Muscle of arm (tissue), 14 donors: ENCODE measurements at places on chromosomes 2 and 18. TPM values are rescaled to one million over a fixed set of nuclear protein-coding genes. Genes with fewer than 3 reads are reported as not detected.
A peak's percentile ranks its signal among the peaks of the same experiment; 100 is the strongest.

The PTPRN gene
- polyA plus RNA-seq, result 0.28 TPM

GRCh38 chr18:32280911-32281310 lies 91.1 kb downstream of the MEP1B start:
- no peak for DNase-seq

GRCh38 chr2:42385225-42385624 lies 24.2 kb upstream of the COX7A2L start:
- DNase-seq, result no peak

The AKAIN1 gene
- polyA plus RNA-seq, result not detected

GRCh38 chr2:218816561-218817011 lies 15.0 kb downstream of the PRKAG3 start:
- no peak for DNase-seq

GRCh38 chr18:49764032-49764431 lies 49.3 kb downstream of the ACAA2 start:
- no peak for DNase-seq

The IGFBP2 gene
- 148 TPM for polyA plus RNA-seq

DNA sequence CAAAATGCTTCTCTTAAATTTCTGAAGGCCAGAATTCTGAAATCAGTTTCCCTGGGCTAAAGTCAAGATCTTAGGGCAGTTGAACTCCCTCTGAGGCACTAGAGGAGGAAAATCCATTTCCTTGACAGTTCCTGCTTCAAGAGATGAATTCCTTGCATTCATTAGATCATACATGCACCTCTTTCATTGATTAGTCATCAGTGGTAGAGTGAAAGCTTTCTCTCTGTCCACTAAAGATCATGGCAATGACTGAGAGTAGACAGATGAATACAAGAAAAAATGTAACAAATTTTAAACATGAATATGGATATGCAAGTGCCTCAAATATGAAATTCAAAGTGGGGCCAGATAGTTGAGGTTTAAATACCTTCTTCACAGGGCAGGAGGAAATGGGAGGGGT lies 693.4 kb upstream of the TMEFF2 start:
- DNase-seq, result no peak

DNA sequence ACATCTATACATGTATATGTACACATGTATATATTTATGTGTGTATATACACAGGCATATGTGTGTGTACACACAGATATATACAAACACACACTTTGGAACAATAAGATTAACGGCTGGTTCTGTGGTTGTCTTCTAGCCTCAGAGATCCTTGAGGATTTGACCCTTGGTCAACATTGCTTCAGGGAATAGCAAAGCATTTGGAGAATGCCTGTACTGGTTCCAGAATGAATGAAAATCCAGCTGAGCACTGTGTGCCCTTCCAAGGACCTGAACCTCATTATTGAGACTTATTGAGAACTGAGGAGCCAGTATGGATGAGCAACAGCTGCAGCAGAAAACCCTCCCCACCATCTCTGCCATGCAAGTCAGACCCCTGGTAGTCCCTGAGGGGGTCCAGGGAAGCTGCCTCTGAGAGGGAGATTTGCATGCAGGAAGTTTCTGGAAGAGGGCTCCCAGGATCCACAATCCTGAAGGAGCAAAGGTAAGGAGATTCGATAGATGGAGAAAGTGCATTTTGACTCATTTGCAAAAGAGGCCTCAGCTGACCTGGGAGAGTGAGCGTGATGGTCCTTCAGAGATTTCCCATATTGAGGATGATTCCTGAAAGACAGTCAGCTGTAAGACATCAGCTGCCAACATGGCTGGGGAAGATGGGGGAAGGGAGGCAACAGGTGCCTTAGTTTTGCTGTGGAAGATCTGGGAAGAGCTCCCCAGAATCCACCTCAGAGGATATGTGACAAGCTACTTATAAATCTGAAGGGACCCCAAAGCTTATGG lies 166.6 kb upstream of the NCKAP5 start:
- DNase-seq, result no peak

The ASPRV1 gene
- polyA plus RNA-seq, result 4.6 TPM

GRCh38 chr2:111704246-111704645 lies 179.7 kb downstream of the ANAPC1 start:
- no peak for DNase-seq

DNA sequence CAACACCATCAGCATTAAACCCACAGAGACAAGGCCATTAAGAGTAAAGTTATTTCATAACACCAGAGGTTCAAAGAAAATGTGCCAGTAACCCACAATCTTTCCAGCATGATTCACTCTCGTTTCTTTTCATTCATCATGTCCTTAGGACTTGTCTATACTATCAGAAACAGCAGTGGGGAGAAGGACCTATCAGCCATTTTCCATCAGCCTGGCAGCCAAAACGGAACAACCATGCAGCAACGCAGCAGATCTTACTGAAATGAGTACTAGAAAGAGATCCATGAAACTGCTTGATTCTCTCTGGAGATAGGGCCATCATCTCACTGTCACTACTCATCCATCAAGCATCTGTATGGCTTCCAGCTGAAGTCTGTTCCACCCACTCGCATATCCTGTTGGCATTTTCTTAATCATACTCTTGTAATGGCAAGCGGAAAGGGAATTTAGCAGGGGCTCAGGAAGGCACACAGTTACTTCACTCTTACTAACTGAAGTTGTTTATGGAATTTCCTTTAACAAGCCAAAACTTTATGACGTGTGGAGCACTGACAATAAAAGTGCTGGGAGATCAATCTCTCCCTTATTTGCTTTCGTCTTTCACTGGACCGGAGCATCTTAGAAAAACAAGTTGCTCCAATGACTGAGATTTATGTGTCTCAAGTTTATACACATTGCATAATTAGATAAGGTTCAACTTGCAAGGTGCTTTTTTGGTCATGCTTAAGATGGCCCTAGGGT lies 69.7 kb downstream of the EPHA4 start:
- no peak for DNase-seq

DNA sequence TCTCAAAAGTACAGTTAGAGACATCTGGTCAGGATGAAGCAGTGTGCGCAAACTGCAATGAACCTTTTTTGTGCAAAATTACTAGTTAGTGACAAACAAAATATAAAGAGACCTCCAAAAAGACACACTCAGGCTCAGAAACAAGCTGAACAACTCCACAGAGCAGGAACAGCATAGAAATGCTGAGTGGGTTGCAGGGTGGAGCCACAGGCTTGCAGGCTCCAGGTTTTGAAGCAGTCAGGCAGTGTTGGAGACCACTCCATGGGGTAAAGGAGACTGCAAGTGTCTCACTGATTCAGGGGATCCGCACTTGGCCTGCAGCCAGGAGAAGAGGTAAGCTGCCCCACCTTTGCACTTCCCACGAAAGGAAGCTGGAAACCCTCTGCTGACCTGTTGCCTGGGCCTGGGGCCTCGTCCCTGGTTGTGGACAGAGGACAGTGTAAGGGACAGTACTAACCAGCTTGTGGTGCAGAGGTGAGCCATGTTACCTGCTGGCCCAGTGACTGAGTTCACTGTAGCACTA lies 36.4 kb downstream of the CFAP221 start:
- DNase-seq, result no peak

The NTSR2 gene
- not detected for polyA plus RNA-seq

- DNase-seq, result no peak
Measured at GRCh38 chr2:220781622-220782241, 790.4 kb downstream of the EPHA4 start.

GRCh38 chr2:234290671-234291070 lies 206.2 kb downstream of the ARL4C start:
- no peak for DNase-seq

The LAMA3 gene
- 3.8 TPM for polyA plus RNA-seq

DNA sequence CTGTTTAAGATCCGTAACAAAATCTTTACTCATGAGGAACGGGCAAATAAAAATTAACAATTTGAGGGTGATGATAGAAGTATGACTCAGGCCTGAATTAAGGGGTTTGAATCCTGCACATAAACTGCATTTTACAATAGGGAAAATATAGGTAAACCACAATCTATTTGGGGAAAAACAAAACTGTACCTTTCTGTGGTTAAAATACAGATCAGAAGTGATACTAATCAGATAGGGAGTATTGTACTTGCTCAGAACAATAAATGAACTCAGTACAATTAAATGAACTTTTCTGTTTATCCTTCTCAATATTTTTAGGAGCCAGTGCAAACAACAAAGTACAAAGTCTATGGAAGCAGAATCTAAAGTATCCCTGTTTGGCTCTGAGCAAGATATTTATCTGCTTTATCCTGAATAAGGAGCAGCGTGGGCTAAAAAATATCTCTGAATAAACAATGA lies 287.3 kb downstream of the ZNF385B start:
- DNase-seq, result no peak

The FEV gene
- 0.09 TPM for polyA plus RNA-seq

DNA sequence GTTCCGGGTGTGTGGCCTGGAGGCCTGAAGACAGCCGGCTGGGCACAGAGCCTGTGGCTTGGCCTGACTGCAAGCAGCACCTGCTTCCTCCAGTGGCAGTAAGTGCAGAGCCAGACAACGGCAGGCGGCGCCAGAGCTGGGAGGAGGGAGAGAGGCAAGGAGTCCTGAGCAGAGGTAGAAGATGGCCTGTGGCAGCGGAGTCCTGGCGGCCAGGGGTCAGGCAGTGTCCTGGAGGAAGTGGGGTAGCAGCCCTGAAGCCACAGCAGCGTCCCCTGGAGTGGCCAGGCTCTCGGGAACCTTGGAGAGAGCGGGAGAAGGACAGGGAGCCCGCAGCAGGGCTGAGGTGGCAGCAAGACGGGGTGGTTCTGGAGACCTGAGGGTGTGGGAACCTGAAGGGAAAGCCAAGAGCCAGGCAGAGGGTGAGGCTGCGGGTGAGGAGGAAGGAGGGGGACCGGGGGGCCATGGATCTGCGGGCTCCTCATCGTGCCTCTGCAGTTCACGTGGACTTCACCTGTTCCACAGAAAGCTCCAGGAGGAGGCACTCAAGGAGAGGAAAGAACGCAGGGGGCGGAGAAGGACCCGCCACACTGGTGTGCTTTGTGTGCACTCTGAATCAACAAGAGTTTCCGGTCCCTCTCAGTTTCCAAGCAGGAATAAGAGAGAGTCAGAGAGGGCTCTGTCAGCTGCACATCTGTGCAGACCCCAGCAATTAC lies 85.9 kb downstream of the USP40 start:
- DNase-seq, result peak; percentile 32

GRCh38 chr2:95385570-95385984 lies 16.9 kb upstream of the FAHD2A start:
- DNase-seq, result no peak

The STON1 gene
- 10.0 TPM for polyA plus RNA-seq

The RGPD4 gene
- 0.07 TPM for polyA plus RNA-seq

The CTNNA2 gene
- polyA plus RNA-seq, result 3.7 TPM

The SERPINB12 gene
- polyA plus RNA-seq, result 0.67 TPM

- DNase-seq, result no peak
Measured at GRCh38 chr2:173989160-173989883, 24.1 kb upstream of the SP3 start.

The PRKAG3 gene
- 35.9 TPM for polyA plus RNA-seq

The PIEZO2 gene
- polyA plus RNA-seq, result 71.2 TPM

The SPRED2 gene
- not detected for polyA plus RNA-seq

DNA sequence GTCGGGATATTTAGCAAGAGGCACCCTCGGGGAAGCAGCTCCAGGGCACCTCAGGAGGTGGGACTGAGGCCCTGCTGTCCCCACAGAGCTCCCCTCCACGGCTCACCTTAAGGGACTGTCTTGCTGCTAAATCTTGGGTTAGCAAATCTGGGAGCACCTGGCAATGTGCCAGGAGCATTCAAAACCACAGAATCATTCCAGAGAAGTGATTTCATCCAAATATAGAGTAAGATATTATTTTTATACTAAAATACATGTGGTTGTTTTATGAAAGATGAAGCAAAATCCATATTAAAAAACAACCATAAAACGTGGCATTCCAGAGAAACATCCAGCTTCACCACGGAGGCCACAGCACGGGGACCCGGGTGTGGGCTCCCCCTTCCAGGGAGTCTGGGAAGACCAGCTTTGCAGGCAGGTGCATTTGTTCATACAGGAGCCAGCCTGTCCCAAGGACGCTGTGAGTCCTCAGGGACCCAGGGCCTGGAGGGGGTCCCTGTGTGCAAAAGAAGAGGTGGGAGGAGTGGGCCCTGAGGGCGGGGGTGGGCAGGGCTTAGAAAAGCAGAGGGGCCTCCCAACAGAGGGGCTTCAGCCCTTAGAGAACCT lies 16.3 kb downstream of the HS1BP3 start:
- no peak for DNase-seq
